AG20443 (cell line): ENCODE measurements at places on chromosomes 13 and 19.

DNA sequence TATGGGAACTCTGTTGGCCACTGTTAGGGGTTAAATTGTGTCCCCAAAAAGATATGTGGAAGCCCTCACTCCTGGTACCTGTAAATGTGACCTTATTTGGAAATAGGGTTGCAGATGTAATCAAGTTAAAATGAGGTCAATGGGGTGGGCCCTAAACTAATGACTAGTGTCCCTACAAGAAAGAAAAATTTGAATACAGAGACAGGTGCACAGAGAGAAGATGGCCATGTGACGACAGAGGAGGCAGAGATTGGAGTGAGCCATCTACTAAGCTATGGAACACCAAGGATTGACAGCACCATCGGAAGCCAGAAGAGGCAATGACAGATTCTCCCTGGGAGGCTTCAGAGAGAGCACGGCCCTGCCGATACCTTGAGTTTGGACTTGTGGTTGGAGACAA lies 16.5 kb downstream of the POU2F2 start:
- no peak for DNase-seq

DNA sequence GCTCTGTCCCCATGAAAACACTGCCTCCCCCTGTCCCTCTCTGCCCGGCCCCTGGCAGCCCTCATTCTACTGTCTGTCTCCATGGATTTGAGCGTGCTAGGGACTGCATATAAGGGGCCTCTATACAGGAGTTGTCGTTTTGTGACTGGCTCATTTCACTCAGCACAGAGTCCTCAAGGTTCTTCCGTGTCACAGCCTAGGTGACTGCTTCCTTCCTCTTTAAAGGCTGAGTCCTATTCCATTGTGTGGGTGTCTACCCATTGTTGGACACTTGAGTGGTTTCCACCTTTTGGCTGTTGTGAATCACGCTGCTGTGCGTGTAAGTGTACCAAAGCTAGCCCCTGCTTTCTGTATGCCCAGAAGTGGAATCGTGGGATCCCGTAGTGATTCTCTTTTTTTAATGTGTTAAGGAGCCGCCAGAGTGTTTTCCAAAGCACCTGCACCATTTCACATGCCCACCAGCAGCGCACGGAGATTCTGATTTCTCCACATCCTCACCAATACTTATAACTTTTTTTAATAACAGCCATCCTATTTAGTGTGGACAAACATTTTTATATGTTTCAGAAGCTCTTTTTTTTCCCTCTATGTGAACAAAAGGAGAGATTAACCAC lies 116.7 kb downstream of the COL4A2 start:
- no peak for DNase-seq

DNA sequence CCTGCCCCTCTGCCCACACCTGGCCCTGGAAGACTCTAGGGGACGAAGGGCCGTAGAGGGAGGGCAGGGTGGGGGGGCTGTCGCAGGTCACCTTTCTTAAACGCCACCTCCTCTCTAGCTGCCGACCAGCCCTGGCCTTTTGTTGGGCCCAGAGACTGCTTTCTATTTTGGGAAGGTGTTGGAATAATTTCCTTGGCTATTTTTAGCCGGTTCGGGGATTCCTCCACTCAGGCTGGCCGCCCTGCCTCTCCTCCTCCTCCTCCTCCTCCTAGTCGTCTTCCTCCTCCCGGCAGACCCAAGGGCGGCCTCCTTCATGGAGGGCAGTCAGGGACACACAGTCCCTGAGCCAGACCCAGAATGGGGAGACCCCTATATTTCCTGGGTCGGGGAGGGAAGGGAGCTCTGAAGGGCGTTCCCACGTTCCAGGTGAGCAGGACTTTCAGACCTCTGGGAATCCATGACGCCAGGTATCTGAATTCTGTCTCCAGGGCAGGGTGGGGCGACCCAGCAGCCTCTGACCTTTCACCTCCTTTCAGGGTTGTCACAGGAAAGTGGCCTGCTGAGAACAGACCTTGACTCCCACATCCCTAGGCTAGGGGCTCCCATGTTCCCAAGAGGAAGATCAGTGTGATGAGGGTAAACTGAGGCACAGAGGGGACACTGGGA lies 19.9 kb downstream of the GADD45B start:
- peak; percentile 53 for DNase-seq

DNA sequence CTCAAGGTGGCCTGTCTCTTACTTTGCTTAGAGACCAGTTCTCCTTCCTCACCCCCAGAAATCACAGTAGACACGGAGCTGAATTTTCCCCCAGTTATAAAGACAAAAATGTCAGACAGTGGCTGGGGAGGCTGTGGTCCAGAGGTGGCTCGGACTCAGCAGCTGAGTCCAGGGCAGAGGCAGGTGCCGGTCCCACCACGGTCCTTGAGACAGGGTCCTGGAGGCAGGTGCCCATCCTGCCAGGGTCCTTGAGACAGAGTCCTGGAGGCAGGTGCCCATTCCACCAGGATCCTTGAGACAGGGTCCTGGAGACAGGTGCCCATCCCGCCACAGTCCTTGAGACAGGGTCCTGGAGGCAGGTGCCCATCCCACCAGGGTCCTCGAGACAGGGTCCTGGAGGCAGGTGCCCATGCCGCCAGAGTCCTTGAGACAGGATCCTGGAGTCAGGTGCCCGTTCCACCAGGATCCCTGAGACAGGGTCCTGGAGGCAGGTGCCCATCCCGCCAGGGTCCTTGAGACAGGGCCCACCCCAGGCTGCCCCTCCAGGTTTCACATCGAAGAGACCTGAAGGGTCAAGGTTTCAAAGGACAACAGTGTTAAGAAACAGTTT lies 23.1 kb downstream of the PEPD start:
- DNase-seq: no peak

DNA sequence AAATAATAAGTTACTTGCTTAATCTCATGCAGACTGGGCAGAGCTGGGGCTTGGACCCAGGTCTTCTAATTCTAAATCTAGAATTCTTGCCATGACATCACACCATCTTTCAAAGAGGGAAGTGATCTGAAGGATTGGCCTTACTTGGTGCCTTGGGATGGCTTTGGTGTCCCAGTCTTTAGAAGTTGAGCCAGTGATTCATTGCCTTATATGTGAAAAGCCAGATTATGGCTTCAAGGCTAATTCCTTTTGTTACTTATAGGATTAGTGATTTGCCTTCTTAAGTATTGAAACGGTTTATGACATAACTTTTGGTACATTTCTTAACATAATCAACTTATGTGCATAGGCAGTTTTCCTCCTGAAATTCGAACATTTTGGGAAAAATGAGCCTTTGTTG lies 14.9 kb downstream of the COG3 start:
- no peak for DNase-seq

- DNase-seq: no peak
These were observed 58.2 kb upstream of the RXFP2 start for GRCh38 chr13:31681133-31681532.

DNA sequence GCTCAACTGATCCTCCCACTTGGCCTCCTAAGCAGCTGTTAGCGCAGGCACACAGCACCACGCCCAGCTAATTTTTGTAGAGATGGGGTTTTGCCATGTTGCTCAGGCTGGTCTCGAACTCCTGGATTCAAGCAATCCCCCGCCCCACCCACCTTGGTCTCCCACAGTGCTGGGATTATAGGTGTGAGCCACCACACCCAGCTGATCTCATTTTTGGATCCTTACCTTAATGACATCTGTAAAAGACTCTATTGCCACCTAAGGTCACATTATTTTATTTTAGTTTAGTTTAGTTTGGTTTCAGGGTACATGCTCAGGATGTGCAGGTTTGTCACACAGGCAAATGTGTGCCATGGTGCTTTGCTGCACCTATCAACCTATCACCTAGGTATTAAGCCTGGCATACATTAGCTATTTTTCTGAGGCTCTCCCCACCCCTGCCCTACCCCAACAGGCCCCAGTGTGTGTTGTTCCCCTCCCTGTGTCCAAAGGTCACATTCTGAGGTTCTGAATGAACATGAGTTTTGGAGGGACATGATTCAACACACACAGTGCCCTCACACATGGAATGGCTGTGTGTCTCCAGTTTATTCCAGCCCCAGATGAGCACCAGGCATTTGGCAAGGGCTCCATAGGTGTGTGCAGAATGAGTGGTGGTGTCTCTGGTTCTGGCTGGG lies 1.3 kb downstream of the OR10H5 start:
- no peak for DNase-seq

GRCh38 chr19:45526143-45526542 lies 18.9 kb downstream of the VASP start:
- peak; percentile 78 for DNase-seq

DNA sequence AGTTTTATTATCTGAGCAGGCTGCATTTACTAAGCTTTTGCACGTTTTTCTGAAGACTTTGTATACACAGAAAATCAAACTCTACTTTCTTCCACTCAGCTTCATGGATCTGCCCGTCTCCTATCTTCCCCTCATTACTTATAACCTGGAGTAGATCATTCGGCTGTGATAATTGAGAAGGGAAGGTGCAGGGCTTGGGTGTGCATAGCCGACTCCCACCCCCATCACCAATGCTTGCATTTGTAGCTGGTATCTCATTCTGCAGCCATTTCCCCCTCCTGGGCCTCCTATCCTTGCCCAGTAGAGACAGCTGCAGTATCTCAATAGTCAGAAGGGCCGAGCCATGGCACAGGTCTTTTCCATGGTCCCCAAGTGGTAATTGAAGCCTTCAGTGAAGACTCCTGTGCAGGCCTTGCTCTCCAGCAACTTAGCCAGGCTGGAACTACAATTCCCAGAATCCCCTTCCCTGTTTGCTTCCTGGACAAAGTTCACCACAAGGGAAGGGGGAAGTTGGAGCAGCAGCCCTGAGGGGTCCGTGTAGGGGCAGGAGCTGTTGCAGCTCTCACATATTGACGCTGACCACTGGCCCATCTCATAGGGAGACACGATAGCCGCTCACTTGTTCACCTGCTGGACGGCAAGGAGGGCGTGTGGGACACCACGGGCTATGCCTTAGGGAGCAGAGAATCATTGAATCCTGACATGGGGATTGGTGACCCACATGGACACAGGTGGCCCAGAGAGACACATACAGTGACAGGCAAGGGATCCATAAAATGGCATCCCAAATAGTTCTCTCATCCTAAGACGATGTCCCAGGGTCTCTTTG lies 2.1 kb upstream of the SIGLEC8 start:
- no peak for DNase-seq

DNA sequence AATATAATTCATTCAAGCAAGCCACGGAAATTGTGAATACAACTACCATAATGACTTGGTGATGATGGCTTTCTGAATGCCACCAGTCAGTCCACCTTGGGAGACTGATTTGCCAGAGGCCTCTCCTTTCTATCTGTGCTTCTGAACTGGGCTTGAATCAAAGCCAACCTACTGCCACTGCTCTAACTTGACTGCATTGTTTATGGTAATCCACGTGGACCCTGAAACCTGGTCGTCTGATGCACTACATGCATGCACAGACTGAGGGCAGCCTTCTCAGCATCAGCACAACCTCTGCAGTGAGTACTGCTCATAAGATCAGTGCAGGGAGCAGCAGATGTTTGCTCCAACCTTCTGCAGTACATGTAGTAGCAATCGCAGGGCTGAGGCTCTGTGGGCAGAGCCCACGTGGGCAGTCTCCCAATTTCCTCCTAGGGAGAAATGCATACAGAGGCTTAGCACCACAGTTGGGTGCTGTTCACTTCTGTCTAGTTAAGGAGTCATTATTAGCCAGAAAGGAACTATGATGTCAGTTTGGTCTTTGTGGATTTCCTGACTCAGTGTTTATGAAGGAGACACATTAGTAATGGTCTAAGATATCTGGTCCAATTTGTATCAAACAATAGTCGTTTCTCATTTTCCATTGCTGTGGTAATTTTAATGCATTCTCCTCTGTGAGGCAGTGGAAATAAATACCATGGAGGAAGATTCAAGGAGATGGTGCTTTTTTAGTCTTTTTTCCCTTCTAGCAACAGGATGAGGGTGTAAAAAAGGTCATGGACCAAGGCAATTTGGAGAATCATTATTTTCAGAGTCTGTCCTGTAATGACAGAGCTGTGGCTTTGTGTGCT lies 82.5 kb downstream of the AKAP11 start:
- no peak for DNase-seq

- DNase-seq: peak; percentile 15
These were observed 278.8 kb downstream of the SLITRK6 start for GRCh38 chr13:85520445-85520844.

- DNase-seq: no peak
These were observed 66.7 kb downstream of the SUCLA2 start for GRCh38 chr13:47934371-47934770.

DNA sequence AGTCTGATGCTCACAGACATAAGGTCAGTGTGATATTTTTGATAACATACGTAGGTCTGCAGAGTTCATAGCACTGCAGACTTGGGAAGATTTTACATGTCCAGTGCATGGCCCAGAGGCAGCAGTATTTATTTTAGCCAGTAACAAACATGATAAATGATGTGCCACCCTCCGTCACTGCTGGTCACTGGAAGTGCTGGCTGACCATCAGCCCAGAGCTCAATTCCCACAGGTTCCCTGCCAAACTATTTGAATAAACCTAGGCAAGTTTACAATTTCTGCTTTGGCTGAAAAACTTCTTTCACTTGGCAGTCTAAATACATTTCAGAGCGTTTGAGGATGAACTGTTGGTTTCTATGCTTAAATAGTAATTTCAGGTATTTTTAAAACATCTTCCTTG lies 135.5 kb upstream of the EDNRB start:
- no peak for DNase-seq
